ENCODE measurements at places on chromosomes 3 and 15.

- no peak for DNase-seq
These were observed 29.3 kb upstream of the INSYN1 start for GRCh38 chr15:73782344-73782959.

- DNase-seq, result no peak
These were observed 481 bp upstream of the ULK3 start for GRCh38 chr15:74843445-74843828.

- DNase-seq, result no peak
These were observed 98.2 kb downstream of the MEIS2 start for GRCh38 chr15:37002041-37002672.

DNA sequence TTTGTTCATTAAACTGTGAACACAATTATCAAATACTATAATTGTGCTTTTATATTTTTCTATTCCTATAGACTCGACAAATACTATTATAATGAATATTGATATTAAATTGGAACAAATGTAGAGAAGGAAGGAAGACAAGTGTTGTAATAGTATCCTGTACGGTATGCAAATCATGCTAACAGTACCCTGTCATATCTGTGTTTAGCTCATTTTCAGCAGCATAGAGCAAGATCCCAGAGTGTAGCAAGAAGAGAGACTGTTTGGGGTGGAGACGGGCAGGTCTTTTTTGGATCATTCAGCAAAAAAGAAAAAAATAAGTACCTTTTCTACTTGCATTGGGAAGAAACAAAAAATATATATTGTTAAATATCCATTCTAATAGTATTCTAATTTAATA, 224.1 kb downstream of the TPRG1 start:
- no peak for DNase-seq

DNA sequence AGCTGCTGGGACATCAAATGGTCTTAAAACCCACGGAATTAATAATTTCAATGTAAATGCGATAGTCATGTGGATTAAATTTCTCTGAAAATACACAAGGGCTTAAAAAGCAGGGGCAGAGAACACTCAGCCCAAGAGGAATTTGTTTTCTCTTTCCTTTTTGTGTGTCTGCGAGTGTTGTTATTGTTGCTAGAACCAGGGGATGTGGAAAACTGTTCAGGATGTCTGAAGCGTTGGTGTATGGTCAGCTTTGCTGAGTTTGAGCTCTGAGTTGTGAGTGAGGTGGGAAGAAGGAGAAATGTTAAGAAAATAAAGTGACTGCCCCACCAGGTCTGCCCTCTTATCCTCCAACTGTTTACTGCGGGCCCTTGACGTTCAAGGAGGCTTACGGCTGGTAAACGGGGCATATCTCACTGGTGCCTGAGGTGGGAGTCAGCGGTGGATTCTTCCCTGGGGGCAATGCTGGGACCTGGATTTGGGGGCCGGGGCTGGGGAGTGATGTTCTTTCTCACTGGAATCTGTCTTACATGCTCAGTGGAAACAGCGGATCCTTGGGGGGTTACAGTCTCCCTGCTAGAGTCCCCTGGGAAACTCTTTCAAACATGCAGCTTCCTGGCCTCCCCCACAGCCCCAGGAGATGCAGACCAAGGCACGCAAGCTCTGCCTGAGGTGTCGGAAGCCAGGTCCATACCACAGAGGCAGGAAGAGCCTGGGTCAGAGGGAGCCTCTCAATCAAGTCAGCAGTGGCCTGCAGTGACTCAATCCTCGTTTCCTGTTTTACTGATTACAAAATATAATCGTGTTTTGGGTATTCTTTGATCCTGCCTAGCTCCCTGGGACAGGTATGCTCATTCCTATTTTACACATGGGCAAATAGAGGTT, 41.8 kb downstream of the ITGA11 start:
- no peak for DNase-seq

GRCh38 chr3:132321304-132321703, 4.1 kb downstream of the ACP3 start:
- DNase-seq, result no peak

- DNase-seq, result no peak
These were observed 656.3 kb downstream of the ROBO1 start for GRCh38 chr3:79111375-79112052.

GRCh38 chr3:174232658-174233429, 626.3 kb upstream of the NAALADL2 start:
- no peak for DNase-seq

DNA sequence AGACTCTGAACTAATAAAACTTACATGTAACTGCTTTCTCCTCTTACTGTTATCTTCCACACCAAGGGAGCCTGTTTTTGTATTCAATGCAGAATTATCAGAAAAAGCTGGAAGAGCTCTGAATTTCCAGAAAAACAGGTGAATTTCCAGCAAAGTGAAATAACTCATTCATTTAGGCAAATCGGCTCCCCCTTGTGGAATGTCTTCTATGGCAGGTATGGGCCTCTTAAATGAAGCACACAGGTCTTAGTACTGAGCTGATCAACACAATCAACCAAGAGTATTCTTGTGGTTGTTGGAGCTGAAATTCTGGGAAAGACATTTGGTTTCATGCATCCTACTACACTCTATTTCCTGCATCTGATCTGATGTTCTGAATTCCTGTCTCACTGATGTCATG, 31.0 kb upstream of the PTPRG start:
- DNase-seq, result no peak

GRCh38 chr3:190996181-190996775, 133.8 kb upstream of the GMNC start:
- no peak for DNase-seq

GRCh38 chr3:40398346-40398745, 11.4 kb downstream of the ENTPD3 start:
- no peak for DNase-seq

DNA sequence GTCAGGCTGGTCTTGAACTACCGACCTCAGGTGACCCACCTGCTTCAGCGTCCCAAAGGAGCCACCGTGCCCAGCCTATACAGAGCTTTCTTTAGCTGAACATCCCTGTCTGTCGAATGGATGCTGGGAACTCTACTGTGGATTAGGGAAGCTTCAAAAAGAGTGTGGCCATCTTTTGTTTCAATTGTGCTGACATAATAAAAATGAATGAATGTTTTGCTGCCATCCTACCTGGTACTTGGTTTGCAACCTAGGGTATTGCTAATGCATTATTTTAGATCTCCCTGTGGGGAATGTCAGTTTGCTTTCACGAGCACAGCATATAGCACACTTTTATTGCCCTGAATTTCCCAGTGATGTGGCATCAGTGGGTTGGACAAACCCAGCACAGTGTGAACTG, 32.3 kb downstream of the CMTM6 start:
- DNase-seq, result no peak

GRCh38 chr3:119318876-119319275, 24.7 kb downstream of the ARHGAP31 start:
- DNase-seq, result no peak
